ENCODE measurements at places on chromosomes 12 and 14.

DNA sequence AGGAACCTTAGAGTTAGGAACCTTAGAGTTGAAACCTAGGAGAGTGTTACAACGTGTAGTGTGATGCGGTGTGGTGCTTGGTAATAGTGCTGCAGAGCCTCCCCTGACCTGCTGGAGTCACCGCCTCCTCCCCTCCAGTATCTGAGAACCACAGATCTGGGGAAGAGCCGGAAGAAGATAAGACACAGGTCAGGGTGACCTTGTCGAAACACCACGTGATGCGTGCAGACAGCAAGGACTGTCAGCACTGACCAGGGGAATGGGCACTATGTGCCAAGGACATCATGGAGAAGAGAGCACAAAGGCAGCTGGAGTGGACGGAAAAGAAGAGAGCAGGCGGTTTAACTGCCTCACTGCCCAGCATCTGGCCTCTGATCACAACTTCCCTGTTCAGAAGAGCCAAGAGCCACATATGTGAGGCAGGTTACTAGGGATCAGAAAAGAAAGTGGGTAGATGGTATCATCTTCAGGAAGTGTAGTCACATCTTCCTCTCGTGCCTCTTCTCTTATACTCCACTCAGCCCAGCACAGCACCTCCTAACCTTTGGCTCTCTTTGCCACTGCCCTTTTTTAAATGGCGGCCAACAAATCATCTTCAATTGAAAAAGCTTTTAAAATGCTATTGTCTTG is 93.7 kb downstream of the TESC start:
- DNase-seq: no peak

DNA sequence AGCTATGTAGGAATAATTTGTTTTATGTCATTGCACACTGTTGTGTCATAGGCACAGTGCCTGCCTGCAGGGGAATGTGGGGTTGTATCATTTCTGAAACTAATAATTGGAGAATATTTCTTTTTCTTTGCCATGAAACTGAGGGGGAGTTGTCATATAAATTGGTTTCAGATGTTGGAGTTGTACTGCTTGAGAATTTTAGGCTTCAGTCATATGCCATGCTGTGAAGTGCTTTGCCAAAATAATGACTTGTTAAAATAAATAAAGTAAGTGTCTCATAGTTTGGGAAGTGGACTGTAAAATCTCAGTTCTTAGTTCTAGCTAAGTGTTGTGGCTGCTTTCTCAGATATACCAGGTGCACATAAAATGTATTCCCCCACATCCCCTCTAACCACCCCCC is 116.8 kb downstream of the DAAM1 start:
- no peak for DNase-seq

- peak; percentile 24 for DNase-seq
These were observed 46.9 kb downstream of the CYP46A1 start for GRCh38 chr14:99730876-99731546.

DNA sequence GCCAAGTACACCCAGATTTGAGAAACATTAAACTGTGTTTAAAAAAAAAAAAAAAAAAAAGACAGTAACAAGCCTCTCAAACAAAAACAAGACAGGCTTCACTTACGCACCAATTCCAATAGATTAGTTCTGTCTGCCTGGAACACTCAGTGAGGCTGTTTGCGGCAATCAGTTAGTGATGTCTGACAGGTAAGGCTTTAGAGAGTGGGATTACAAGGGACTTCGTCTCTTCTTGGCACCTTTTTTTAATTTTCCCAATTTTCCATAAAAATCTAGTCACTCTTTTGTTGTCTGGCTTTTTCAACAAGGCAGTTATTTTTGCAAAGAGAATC is 79.6 kb downstream of the NCOR2 start:
- no peak for DNase-seq

GRCh38 chr14:100306101-100306997 is at the start of gene SLC25A29:
Gene SLC25A29, minus strand, starts transcription at chr14:100306444. Its CDS starts 212 bp downstream, at chr14:100306232.
- DNase-seq: peak; percentile 90

DNA sequence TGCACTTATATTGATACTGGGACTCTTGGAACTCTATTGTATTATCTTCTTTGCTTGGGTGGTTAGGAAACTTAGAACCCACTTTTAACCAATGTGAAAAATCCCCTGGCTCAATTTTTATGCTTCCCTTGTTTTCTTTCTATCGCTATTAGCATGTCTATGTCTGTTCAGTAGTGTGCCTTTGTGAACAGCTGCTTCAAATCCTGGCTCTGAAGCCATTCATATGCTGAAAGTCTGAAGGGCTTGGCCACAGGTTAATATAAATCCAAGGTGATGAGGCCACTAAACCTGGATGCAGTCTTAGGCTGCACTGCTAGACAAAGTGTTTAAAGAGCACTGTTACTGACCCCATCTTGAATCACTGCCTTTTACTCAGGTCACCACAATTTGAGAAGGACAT is 94.9 kb upstream of the RIC8B start:
- no peak for DNase-seq
